ENCODE measurements at places on chromosomes 4 and X.

- peak; percentile 61 for DNase-seq
These were observed 341.3 kb upstream of the KLF3 start for GRCh38 chr4:38322714-38323113.

- no peak for DNase-seq
These were observed 39.6 kb downstream of the TRIML1 start for GRCh38 chr4:188178806-188179205.

DNA sequence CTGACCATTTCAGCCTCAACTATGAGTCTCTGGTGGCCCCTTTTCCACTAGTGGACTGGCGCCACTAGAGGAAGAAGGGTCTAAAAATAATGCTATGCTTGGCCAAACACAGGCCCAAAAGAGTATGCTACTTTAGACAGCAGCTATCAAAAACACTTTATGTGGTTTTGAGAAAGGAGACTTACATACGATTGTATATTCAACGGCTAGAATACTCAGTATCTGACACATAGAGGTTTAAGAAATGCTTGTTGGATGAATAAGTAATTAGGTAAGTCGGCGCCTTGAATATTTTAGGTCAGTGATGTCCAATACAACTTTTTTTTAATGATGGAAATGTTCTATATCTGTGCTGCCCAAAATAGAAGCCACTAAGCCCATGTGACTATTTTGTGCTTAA is 25.7 kb upstream of the TMPRSS11A start:
- no peak for DNase-seq

- DNase-seq: no peak
These were observed 43.5 kb downstream of the PRKX start for GRCh38 chrX:3669841-3670475.

DNA sequence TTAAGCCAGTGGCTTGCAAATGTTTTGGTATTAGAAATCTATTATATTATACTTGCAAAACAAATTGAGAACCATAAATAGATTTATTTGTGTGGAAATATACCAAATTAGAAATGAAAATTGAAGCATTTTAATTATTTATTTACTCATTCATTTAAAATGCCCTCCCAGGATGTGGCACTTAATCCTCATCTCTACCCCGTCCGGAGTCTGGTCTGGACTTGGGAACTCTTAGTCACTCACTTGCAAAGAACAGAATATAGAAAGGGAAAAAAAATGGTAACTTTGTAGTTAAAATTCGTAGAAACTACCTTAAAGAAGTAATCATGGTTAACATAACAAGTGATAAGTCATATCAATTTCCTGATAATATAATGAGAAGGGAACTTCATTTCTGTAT is 775.9 kb upstream of the INTU start:
- no peak for DNase-seq

DNA sequence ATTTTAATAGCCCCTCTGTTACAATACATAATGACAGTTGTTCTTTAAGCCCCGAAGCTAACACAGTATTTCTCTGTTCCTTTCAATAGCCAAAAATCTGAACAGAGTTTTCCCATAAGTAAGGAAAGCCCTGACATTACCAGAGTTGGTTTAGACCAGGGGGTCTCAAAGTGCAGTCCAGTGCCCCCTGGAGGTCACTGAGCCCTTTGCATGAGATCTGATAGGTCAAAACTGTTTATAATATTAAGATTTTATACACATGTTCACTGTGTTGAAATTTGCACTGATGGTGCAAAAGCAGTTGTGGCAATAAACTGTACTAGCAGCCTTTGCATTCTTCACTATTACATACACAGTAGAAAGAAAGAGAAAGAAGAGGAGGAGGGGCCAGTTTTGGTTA is 177.1 kb downstream of the SPANXN3 start:
- DNase-seq: no peak

- DNase-seq: no peak
These were observed 9.7 kb downstream of the CXorf38 start for GRCh38 chrX:40637687-40638086.

DNA sequence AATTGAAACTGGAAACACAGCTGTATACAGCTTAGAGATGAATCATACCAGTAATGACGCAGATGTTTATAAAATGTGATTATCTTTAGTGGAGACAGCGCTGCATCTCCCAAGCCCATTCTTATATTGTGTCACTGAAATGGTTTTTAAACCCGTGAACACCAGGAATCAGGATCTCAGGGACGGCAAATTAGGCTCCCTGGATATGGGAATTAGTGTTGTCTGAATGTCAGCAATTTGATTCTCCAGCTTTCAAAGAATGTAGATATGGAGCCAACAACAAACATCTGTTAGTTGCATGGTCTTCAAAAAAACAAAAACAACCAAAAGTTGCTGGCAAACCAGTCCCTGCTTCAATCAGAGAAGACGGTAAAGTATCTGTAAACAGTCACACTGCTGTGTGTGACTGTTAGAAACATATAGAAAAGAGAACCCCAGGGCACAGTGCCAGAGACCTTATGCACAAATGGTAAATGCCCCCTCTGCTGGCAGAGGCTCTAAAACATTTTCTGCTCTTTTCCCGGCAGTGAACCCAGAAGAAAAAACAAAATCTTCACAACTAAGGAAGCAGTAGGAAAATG is 351.9 kb upstream of the FTHL17 start:
- DNase-seq: peak; percentile 23

DNA sequence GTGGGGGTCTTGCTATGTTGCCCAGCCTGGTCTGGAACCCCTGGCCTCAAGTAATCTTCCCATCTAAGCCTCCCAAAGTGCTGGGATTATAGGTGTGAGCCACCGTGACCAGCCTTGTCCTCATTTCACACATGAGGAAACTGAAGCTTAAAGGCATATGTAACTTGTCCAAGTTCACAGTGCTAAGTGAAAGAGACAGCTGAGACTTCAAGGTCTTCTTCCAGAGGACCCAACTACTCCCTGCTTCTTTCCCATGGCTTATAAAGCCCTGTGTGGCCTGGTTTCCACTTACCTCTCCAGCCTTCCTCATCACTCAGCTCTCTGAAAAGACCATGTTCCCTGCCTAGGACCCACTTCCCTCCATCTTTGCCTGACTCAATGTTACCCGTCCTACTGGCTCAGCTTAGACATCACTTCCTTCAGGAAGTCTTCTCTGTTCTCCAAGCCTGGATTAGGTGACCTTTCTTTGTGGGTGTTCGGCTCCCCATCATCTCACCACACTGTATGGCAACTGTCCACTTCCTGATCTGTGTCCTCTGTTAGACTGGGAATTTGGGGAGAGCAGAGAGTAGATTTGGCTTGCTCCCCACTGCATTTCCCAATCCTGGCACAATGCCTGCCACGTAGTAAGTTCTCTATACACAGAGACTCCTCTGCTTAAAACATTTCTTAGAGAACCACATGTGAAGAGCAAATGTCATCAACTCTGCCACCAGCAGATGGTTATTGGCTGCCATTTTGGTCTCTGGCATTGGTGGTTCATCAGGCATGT is 30.4 kb upstream of the LAMP2 start:
- peak; percentile 25 for DNase-seq

- no peak for DNase-seq
These were observed 111.5 kb upstream of the LDB2 start for GRCh38 chr4:17009871-17010367.

- no peak for DNase-seq
These were observed 336.1 kb downstream of the GBA3 start for GRCh38 chr4:23028875-23029274.

- no peak for DNase-seq
These were observed 295.9 kb upstream of the TACR3 start for GRCh38 chr4:104015680-104016079.

DNA sequence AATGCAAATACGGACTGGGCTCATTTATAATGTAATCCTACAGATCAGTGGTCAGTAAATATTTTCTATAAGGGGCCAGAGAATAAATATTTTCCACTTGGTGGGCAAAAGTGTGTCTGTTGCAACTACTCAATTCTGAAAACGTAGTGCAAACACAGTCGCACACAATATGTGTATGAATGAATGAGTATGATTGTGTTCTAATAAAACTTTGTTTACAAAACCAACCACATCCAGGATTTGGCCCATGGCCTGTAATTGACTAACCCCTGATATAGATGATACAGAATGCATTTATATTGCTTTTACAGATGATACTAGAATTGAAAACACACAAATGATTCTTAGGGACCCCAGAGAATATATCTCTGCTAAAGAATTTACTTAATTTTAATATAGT is 197.6 kb downstream of the ASB9 start:
- no peak for DNase-seq

DNA sequence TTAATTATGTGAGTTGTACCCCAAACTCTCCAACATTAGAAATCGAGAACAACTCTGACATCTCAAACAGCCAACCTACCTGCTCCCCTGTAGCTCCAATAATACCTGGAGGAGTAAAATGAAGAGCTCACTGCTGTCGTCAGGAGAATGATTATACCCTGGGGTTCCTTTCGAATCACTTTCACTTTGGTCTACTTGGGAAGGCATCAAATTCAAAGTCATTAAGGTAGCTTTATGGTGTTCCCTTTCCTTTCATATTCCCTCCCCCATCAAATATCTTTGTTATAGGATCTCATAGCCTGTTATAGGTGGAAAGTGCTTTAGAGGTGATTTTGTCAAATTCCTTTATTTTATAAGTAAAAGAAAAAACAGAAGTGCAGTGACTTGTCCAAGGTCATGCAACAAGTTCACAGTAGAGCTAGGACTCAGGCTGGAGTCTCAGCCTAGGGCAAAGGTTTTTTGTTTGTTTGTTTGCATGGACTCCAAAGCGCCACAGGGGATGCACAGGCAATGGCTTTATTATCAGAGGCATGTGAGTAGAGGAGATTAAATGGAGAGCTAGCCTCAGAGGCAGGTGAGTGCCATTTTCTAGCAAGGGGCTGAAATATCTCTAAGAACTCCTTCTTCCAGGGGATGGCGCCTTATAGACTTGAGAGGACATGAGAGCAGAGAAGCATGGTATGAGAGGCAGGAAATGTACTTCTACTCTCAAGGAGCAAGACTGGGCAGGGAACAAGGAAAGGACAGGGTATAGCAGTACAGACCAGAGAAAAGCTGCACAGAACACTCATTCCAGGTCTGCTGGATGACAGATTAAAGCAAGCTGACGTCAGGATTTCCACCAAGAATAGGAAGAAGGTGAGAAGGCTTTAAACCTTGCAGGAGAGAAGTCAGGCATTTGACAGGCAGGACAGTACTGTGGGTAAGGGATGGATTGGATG is 262.1 kb upstream of the GPC4 start:
- DNase-seq: no peak

DNA sequence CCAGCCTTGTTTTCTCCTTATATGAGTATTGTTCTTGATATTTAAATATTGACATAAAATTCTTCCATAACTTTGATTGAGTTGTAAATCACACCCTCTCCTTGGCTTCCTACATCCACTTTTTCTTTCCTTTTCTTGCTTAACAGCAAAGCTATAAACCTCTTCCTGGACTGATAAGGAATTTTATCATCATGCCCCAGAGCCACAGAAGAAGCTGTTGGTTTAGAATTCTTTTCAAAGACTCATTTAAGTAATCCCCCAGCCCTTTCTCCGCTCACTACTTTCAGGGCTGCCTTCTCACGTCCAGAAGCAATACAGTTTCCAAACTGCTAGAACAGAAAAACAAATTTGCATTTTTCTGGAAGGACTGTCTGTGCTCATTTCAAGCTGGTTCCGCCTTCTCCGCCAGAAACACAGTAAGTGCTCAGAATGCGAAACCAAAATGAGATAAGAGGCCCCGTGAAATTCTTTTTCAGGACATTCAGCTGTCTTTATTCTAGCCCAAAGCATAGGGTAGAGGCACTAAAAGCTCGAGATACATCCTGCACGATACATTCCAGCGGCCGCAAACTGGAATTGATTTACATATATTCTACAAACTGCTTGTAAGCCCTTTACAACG is 849 bp downstream of the MID1 start:
- no peak for DNase-seq

GRCh38 chrX:2261831-2262667 is 238.7 kb downstream of the DHRSX start:
- DNase-seq: peak; percentile 43

GRCh38 chrX:17471861-17472260 is 96.9 kb downstream of the NHS start:
- DNase-seq: no peak

DNA sequence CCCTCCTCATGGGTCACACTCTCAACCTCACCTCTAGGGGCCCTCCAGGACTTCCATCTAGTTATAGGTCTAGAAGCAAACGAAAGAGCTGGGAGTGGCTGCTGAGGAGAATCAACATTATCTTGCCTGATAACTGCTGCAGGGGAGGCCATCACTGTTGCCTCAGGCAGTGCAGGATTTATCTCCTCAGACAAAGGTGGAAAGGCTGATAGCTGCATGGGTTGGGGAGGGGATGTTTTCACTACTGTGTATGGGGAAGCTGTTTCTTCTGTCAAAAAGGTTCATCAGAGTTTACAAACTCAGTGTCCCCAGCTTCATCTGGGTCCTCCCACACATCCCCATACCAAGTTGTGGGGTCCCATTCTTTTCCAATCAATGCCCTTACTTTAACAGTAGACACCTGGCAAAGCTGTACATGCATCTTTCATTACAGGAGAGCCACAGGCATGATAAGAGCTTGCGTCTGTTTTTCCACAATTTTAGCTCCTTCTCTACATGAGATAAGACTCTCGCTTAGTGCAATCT is 17.6 kb upstream of the PRDM8 start:
- no peak for DNase-seq

- no peak for DNase-seq
These were observed 2.8 kb upstream of the TIFA start for GRCh38 chr4:112288455-112288854.

DNA sequence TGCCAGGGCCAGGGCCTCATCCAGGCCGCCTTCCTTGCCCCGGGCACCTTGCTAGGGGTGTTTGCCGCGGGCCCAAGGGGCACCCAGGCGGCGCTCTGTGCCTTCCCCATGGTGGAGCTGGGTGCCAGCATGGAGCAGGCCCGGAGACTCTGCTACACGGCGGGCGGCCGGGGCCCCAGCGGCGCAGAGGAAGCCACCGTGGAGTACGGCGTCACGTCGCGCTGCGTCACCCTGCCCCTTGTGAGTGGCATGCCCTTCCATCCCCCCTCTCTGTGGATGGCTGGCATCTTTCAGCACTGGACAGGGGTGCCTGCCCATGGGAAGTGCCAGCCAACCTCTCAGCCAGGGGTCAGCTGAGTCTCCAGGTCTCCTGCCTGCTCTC is 3.6 kb downstream of the PLXNB3 start:
- DNase-seq: no peak

GRCh38 chr4:925771-926500 is 6.2 kb downstream of the GAK start:
- no peak for DNase-seq

- peak; percentile 60 for DNase-seq
These were observed 430.7 kb downstream of the IDS start for GRCh38 chrX:149074398-149074797.

DNA sequence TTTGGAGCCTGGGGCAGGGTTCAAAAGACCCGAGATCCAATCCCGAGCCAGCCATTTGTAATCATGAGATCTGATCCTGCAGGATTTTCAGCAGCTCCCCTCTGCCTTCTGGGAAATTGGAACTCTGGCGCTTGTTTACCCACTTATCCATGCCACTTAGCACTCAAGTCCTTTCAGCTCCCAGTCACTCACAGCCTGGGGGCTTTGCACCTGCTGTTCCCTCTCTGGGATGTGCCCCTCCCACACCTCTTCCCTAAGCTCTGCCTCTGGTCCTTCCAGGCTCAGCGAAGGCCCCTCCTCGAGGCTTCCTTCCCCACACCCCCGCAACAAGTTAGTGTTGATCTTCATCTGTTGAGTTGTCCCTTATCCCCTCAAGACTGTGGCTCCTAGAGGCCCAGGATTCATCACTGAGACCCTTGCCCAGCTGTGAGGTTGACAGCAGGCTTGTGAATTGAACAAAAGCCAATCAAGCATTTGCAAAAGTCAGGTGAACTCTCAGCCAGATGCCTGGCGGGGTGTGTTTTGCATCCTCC is 99.1 kb upstream of the AFAP1 start:
- no peak for DNase-seq

Data from left ventricle myocardium superior (tissue), 1 donor.